Lower lobe of right lung (tissue), 2 donors: ENCODE measurements at places on chromosomes 1 and 21. TPM values are rescaled to one million over a fixed set of nuclear protein-coding genes. Genes with fewer than 3 reads are reported as not detected.

DNA sequence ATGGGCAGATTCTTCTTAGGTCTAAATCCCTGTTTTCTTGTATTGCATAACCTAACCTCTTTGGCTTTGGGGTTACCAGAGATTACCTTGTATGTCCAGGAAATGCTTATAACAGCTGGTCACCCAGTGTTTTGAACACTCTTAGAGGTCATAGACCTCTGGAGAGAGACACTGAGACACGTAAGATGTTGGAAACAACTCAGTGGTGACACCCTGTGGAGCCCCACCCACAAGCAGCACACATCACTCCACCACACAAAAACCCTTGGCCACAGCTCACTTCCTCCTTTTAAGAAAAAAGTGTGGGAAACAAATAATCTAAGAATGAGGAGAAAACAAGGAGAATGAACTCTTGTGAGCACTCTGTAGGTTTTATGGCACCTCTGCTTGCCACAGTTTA, 26.3 kb upstream of the CYP4B1 start:
- no peak overlapping the region for H3K27ac ChIP-seq
- H3K27me3 ChIP-seq, result no peaks in the 10 kb centered on the region
- no peak for DNase-seq
- H3K4me3 ChIP-seq, result no peak overlapping the region
- H3K36me3 ChIP-seq, result no peaks in the 10 kb centered on the region
- H3K4me1 ChIP-seq, result peaks cover 8% of the 10 kb centered on the region

Gene FCRLA
- 0.32 TPM for total RNA-seq

GRCh38 chr21:36567216-36567885, 87.4 kb upstream of the CLDN14 start:
- no peak for DNase-seq
- H3K4me3 ChIP-seq, result no peak overlapping the region
- H3K27ac ChIP-seq, result no peak overlapping the region

Gene NR5A2
- total RNA-seq, result 1.4 TPM

Gene KIAA1614
- total RNA-seq, result 4.1 TPM

Gene KMO
- 23.0 TPM for total RNA-seq

GRCh38 chr1:234656944-234657654, 47.1 kb upstream of the IRF2BP2 start:
- H3K4me1 ChIP-seq, result peaks cover 21% of the 10 kb centered on the region
- peak overlapping the region; percentile 32 for H3K27ac ChIP-seq
- H3K4me3 ChIP-seq, result no peak overlapping the region
- no peaks in the 10 kb centered on the region for H3K36me3 ChIP-seq
- no peaks in the 10 kb centered on the region for H3K27me3 ChIP-seq

- H3K4me3 ChIP-seq, result no peak overlapping the region
- H3K27me3 ChIP-seq, result peaks cover 20% of the 10 kb centered on the region
- no peak overlapping the region for H3K27ac ChIP-seq
- no peaks in the 10 kb centered on the region for H3K36me3 ChIP-seq
- DNase-seq, result no peak
- peaks cover 12% of the 10 kb centered on the region for H3K4me1 ChIP-seq
Measured at GRCh38 chr1:201258763-201259230, 24.5 kb upstream of the PKP1 start.

DNA sequence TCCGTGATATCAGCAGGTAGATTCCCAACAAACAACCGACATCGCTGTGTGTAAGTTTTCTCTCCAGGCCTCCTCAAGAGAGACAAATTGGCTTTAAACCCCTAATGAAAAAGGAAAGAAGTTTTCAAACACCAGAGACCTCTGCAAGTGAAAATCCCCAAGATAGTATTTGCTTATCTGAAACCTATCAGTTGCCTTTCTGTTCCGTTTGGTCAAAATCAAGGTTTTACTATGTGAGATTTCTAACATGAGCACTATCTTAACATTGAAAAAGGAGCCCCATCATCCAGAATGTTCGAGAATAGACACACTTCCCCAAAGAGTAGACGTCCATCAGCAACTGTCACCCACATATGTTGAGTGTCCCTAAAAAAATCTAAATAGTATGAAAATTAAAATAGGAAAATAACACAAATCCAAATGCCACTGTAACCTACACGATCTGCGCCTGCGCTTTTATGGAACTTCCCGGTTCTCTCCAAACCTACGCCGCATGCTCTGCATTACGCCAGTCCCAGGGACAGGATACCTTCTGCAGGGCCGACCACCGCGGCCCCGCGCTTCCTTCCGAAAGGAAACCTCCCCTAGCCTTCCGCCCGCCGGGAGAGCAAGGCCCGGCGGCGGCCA, 1.4 kb downstream of the SFPQ start:
- H3K27ac ChIP-seq, result peak overlapping the region; percentile 99
- H3K36me3 ChIP-seq, result peaks cover 48% of the 10 kb centered on the region
- peaks cover 54% of the 10 kb centered on the region for H3K4me1 ChIP-seq
- peak overlapping the region; percentile 97 for H3K4me3 ChIP-seq
- no peak for DNase-seq

DNA sequence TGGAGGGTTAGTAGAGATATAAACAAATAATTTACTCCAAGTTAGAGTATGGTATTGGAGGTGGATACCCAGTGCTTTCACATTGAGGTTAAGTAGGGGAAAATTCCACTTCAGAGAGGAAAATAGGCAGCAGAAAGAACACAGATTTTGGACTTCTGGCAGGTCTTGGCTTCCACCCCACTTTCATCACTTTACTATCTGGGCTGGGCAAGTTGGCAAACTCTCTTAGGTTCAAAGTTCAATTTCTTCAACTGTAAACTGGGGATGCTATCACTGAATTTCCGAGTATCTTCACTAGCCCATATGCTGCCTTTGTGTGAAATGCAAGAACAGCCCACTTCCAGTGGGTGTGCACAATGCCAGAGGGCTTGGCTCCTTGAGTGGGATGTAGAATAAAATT, 214.9 kb downstream of the GABPA start:
- peaks cover 28% of the 10 kb centered on the region for H3K36me3 ChIP-seq
- no peaks in the 10 kb centered on the region for H3K27me3 ChIP-seq
- no peaks in the 10 kb centered on the region for H3K4me1 ChIP-seq
- DNase-seq, result no peak
- H3K4me3 ChIP-seq, result no peak overlapping the region
- no peak overlapping the region for H3K27ac ChIP-seq

- H3K27me3 ChIP-seq, result no peaks in the 10 kb centered on the region
- peak overlapping the region; percentile 28 for H3K27ac ChIP-seq
- H3K4me1 ChIP-seq, result peaks cover 42% of the 10 kb centered on the region
- no peak overlapping the region for H3K4me3 ChIP-seq
Measured at GRCh38 chr1:204288021-204288588, 71.6 kb downstream of the PLEKHA6 start.

DNA sequence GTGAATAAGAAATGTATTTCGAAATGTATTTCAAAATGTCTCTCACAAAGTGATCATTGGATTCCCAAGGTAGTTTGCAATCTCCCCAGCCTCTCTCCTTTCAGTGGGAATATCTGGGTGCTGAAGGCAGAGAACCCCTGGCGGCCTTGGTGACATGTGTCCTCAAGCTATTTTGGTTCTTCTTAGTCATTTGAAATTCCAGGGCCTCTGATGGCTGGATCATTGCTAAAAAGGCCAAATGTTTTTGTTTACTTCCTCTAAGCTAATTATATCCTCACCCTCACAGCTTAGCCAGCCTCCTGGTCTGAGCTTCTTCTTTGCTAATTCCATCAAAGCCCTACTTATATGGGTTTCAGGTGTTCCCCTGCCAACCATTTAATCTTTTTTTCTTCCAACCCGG, 71.2 kb downstream of the LRRC40 start:
- no peak for DNase-seq
- H3K4me1 ChIP-seq, result no peaks in the 10 kb centered on the region
- no peak overlapping the region for H3K27ac ChIP-seq
- H3K4me3 ChIP-seq, result no peak overlapping the region

Gene CSF3R
- 214 TPM for total RNA-seq

- peaks cover 12% of the 10 kb centered on the region for H3K4me1 ChIP-seq
- no peaks in the 10 kb centered on the region for H3K36me3 ChIP-seq
- DNase-seq, result no peak
- H3K27me3 ChIP-seq, result no peaks in the 10 kb centered on the region
Measured at GRCh38 chr1:95005584-95005983, 67.2 kb downstream of the ALG14 start.

GRCh38 chr1:234106032-234106431, 201.6 kb downstream of the SLC35F3 start:
- no peaks in the 10 kb centered on the region for H3K4me1 ChIP-seq
- no peak for DNase-seq
- no peaks in the 10 kb centered on the region for H3K27me3 ChIP-seq
- no peak overlapping the region for H3K27ac ChIP-seq
- H3K4me3 ChIP-seq, result no peak overlapping the region
- H3K36me3 ChIP-seq, result no peaks in the 10 kb centered on the region

DNA sequence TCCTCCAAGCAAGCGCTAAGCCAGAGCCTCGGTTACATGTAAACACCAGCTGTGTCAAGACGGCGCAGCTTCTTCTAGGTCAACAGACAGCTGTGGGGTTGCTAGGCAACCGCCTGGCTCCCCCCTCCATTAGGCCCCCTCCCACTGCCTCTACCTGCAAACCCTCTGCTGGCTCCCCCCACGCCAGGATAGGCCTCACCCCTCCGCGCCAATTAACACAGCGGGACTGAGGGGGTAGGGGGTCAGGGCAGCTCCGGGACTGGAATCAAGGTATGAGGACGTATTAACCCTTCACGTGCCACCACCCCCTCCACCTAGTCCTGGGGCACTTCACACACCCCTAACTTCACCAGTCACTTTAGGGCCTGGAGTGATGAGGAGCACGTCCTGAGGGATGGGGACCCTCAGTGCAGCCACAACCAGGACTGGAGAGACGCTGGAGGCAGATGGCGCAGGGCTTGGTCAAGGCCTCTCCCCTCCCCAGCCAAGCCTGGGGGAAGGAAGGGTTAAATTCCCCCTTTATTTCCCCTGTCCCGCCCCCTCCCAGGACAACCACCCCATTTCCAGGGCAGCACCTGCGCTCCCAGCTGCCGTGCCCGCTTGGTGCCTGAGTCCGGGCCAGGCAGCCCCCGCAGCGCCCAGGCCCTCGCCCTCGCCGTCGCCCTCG, 37.4 kb upstream of the WASF2 start:
- peak; percentile 66 for DNase-seq
- H3K36me3 ChIP-seq, result no peaks in the 10 kb centered on the region
- H3K27me3 ChIP-seq, result no peaks in the 10 kb centered on the region

Gene SETSIP
- total RNA-seq, result not detected

DNA sequence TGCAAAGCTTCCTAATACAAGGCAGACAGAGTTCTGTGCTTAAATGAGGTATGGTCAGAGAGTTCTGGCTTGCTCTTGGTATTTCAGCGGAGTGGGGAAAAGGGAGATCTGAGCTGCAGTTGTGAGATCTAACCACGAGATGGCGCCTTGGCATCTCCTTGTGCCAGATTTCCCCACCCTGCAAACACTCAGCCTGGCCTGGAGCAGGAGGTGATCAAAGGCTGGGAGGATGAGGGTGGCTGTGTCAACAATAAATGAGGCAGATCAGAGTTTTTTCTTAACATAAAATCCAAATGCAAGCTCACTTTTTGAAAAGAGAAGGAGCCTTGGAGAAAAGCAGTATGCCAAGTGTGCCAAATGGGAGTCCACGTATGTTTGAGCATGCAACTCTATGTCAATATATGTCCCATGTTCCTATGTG, 4.1 kb upstream of the TFAP2E start:
- H3K27me3 ChIP-seq, result peaks cover 22% of the 10 kb centered on the region
- no peak overlapping the region for H3K4me3 ChIP-seq
- peaks cover 13% of the 10 kb centered on the region for H3K4me1 ChIP-seq
- H3K27ac ChIP-seq, result no peak overlapping the region
- H3K36me3 ChIP-seq, result peaks cover 15% of the 10 kb centered on the region

Gene NOS1AP
- total RNA-seq, result 3.6 TPM

- H3K4me3 ChIP-seq, result peak within 1 kb of the TSS; percentile 82
- no peaks in the 10 kb centered on the region for H3K27me3 ChIP-seq
- DNase-seq, result peak; percentile 87
- peak within 1 kb of the TSS; percentile 90 for H3K27ac ChIP-seq
- peaks cover 33% of the 10 kb centered on the region for H3K4me1 ChIP-seq
Measured at GRCh38 chr1:228734881-228735801, at the start of gene RHOU. Gene RHOU, plus strand, starts transcription at chr1:228735479. Its CDS starts 264 bp downstream, at chr1:228735743.

Gene APOBEC4
- total RNA-seq, result 3.0 TPM

DNA sequence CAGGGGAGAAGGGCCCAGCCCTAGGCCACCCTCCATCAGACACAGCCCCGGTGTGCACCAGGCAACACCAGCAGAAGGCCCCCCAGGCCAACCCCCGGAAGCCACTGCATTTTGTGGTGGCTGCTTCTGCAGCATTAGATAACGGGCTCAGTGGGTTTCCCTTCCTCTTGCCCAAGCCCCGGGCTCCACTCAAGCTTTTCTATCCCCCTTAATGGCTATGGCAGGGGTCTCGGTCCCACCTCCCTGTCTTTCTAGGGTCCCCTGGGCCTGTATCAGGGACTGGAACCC, 18.9 kb downstream of the C1orf174 start:
- no peaks in the 10 kb centered on the region for H3K4me1 ChIP-seq
- no peak overlapping the region for H3K27ac ChIP-seq
- peaks cover 45% of the 10 kb centered on the region for H3K36me3 ChIP-seq
- peak; percentile 35 for DNase-seq
- no peaks in the 10 kb centered on the region for H3K27me3 ChIP-seq
- H3K4me3 ChIP-seq, result no peak overlapping the region

GRCh38 chr1:168408884-168409283, 128.2 kb downstream of the TBX19 start:
- DNase-seq, result no peak
- H3K4me3 ChIP-seq, result no peak overlapping the region
- no peak overlapping the region for H3K27ac ChIP-seq
- no peaks in the 10 kb centered on the region for H3K4me1 ChIP-seq

DNA sequence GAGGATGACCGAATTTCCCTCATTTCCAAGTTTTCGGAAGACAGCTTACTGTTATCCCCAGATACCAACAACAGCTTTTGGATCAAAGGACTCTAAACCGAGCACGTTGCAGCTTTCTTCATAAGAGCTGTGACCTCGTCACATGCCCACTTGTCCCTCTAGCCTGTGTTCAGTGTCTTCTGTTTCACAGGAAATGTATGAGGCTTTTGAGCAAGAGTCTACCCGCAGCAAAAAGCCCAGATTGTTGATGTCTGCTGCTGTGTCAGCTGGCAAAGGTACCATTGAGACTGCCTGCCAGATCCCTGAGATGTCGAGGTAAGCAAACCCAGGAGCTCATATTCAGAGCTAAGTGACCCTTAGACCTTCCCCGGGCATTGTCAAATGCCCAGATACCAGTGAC, 24.1 kb downstream of the CHI3L2 start:
- no peak overlapping the region for H3K27ac ChIP-seq
- no peaks in the 10 kb centered on the region for H3K4me1 ChIP-seq
- H3K36me3 ChIP-seq, result no peaks in the 10 kb centered on the region
- no peak for DNase-seq
- H3K4me3 ChIP-seq, result no peak overlapping the region
